ENCODE measurements at places on chromosomes 5 and 9.
A peak's percentile ranks its signal among the peaks of the same experiment; 100 is the strongest.

- peaks cover 6% of the 10 kb centered on the region for H3K36me3 ChIP-seq
- H3K4me1 ChIP-seq: no peaks in the 10 kb centered on the region
- no peak overlapping the region for H3K4me3 ChIP-seq
- no peaks in the 10 kb centered on the region for H3K27me3 ChIP-seq
Measured at GRCh38 chr5:33482335-33482734, 41.6 kb downstream of the TARS1 start.

DNA sequence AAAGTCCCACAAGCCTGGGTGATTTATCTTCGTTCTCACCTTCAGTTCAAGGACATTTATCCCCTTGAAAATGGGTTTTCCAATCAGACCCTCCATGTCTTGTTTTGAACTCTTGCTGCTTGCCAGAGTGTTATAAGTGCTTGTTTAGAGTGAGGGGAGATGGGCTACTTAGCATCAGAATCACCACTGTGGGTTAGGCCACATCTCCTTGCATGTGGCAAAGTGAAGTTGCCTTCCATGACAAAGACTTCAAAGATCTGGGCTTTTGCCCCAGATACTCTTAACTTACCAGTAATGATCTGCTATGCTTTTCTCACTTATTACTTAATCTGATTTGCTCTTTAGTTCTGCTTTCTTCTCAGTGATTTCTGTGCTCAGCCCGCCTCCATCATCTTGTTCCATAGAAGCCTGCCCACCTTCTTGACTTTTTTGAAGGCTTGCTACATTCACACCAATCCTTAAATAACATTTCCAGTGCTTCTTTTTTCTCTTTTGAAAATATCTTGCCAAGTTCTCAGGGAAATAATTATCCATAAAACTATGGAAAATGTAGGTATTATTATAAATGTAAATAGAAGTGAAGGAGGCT is 39.0 kb downstream of the GPR21 start:
- H3K27me3 ChIP-seq: no peaks in the 10 kb centered on the region
- H3K36me3 ChIP-seq: peaks cover 9% of the 10 kb centered on the region
- no peak overlapping the region for H3K27ac ChIP-seq
- no peak for DNase-seq
- H3K4me1 ChIP-seq: peaks cover 17% of the 10 kb centered on the region

GRCh38 chr9:89873801-89874200 is 269.0 kb downstream of the GADD45G start:
- no peaks in the 10 kb centered on the region for H3K4me1 ChIP-seq
- H3K27ac ChIP-seq: no peak overlapping the region
- DNase-seq: no peak
- no peak overlapping the region for H3K4me3 ChIP-seq
- peaks cover 6% of the 10 kb centered on the region for H3K27me3 ChIP-seq

DNA sequence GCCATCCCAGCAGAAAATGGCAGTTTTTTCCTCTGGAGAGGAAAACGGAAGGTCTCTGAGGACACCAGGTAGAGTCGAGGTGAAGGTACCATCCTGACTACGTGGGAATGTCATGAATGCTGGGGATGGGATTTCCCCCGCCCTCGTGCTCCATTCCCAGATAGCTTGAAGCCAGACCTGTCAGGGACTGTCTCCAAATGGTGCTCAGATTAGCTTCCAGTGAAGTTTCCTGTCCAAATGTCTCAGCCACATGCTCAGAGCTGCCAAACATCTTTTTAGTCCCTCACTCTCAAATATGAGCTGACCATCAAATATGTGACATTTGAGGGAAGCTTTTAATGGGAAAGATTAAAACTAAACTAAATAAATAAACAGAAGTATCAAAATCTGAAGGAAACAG is 7.6 kb upstream of the ANKRD34B start:
- no peaks in the 10 kb centered on the region for H3K36me3 ChIP-seq
- H3K27me3 ChIP-seq: peaks cover 19% of the 10 kb centered on the region
- no peaks in the 10 kb centered on the region for H3K4me1 ChIP-seq
- H3K4me3 ChIP-seq: no peak overlapping the region

GRCh38 chr9:128701227-128701854 is 962 bp upstream of the PKN3 start:
- no peak overlapping the region for H3K27ac ChIP-seq
- H3K4me1 ChIP-seq: no peaks in the 10 kb centered on the region
- DNase-seq: no peak

DNA sequence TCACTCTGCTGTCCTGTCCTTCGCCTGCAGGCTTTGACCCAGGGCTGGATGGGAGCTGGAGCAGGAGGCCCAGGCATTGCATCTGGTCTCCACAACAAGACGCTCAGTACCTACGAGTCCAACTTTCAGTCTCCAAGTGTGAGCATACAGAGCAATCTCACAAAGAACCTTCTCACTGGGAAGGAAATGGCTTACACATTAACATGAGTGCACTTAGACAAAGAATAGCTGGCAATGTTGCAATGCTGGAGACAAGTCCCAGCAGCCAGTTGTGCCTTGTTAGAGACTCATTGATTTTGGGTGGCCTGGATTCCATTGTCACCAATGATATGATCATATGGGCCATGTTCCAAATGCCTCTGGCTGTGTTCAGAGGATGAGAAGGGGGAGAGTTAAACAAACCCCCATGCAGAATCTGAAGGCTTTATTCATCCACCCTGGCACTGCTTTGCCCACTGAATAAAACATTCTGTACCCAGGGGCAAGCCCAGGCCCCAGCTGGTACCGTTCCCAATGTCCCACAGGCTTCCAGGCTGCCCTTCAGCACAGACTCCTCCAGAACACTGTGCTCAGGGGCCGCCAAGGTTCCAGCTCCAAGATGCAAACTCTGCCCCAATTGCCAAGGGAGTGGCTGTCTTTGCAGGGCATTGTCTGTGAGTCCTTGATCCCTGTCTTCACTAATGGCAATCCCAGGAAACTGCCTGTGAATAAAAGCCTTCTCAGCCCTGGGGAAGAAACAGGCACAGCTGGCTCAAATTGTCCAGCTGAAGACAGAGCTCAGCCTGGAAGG is 185.5 kb downstream of the HSD17B3 start:
- peaks cover 16% of the 10 kb centered on the region for H3K27me3 ChIP-seq
- peaks cover 25% of the 10 kb centered on the region for H3K4me1 ChIP-seq
- H3K27ac ChIP-seq: no peak overlapping the region
- no peaks in the 10 kb centered on the region for H3K36me3 ChIP-seq
- no peak for DNase-seq

- H3K4me1 ChIP-seq: no peaks in the 10 kb centered on the region
- peaks cover 11% of the 10 kb centered on the region for H3K27me3 ChIP-seq
- DNase-seq: no peak
- H3K4me3 ChIP-seq: no peak overlapping the region
- H3K36me3 ChIP-seq: no peaks in the 10 kb centered on the region
Measured at GRCh38 chr5:154118893-154119336, 71.6 kb upstream of the GALNT10 start.

GRCh38 chr9:80843028-80843427 is 846.3 kb downstream of the TLE1 start:
- H3K4me3 ChIP-seq: no peak overlapping the region
- no peak overlapping the region for H3K27ac ChIP-seq
- no peaks in the 10 kb centered on the region for H3K36me3 ChIP-seq
- H3K27me3 ChIP-seq: no peaks in the 10 kb centered on the region
- H3K4me1 ChIP-seq: no peaks in the 10 kb centered on the region
- DNase-seq: no peak

- no peak overlapping the region for H3K27ac ChIP-seq
- H3K36me3 ChIP-seq: no peaks in the 10 kb centered on the region
- DNase-seq: no peak
- no peaks in the 10 kb centered on the region for H3K4me1 ChIP-seq
- no peak overlapping the region for H3K4me3 ChIP-seq
- no peaks in the 10 kb centered on the region for H3K27me3 ChIP-seq
Measured at GRCh38 chr5:105684799-105685198, 1985.9 kb downstream of the EFNA5 start.

DNA sequence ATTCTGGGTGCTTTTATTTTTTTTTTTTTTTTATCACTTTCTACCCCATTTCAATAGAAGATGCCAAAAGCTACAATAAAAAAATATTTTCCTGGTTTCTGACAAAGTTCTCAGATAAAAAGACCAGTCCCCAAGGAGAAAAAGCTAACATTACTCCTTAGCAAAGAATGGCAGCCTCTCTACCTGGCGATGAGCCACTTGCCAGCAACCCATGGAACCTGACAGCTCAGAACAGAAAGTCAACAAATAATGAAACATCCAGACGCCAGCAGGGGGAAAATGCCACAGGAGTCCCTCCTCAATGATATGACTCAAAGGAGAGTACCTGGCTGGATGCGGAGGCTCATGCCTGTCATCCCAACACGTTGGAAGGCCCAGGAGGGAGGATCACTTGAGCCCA is 123.2 kb downstream of the MYO10 start:
- no peaks in the 10 kb centered on the region for H3K27me3 ChIP-seq
- no peak overlapping the region for H3K27ac ChIP-seq
- DNase-seq: no peak
- no peak overlapping the region for H3K4me3 ChIP-seq

- no peaks in the 10 kb centered on the region for H3K4me1 ChIP-seq
- no peak for DNase-seq
- H3K27me3 ChIP-seq: peaks cover 9% of the 10 kb centered on the region
Measured at GRCh38 chr9:76716085-76716672, 48.1 kb upstream of the PCA3 start.

DNA sequence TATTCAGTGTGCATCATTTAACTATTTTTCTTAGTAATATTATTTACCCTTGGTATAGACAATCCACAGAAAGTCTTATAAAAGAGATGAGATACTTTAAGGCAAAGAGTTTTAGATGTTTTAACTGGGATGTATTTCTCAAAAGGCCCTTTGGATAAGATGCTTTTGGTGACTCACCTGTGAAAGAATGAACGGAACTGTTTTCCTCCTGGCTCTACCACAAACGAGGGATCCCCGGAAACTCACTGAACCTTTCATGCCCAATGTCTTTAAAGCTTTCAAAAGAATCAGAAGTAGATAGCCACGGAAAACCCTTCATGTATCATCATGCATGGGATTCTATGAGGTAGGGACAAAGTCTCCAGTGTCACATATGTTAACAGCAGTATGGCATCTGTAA is 1.6 kb downstream of the ZNF782 start:
- H3K27ac ChIP-seq: no peak overlapping the region
- H3K27me3 ChIP-seq: peaks cover 21% of the 10 kb centered on the region
- DNase-seq: no peak
- H3K36me3 ChIP-seq: peaks cover 18% of the 10 kb centered on the region
- peak overlapping the region; percentile 100 for H3K4me3 ChIP-seq

DNA sequence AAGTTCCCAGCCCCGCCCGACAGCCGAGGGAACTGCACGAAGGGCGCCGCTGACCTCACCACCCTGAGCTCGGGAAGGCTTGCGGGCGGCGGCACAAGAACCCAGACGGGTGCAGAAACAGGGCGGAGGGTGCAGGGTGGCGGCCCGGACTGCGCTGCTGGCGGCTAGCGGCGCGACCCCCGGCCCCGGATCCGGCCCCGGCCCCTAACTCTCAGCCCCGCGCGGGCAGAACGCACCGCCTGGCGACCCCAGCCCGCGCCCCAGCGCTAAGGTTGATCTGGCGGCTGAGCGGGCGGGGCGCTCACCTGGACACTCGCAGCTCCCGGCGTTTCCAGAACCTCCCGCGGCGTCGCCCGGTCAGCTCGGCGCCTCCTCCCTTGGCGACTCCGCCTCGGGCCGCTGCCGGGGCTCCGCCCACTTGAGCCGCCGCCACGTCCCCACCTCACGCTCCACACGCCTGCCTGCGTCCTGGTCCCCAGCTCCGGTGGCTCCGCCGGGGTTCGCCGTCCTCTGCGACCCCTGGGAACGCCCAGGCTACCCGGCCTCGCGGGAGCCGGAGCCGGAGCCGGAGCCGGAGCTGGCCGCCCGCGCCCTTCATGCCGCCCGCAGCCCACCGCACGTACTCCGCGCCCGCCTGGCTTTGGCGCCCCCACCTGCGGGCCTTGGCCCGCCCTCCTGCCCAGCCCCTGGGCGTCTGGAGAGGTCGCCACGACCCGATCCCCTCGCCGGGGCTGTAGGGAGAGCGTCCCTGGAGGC is at the start of gene P4HA2:
P4HA2 (minus strand) TSS at position 369 of the 756 bp plus-strand sequence. CDS start 9,227 bp downstream, outside the sequence.
- peaks cover 31% of the 10 kb centered on the region for H3K36me3 ChIP-seq
- no peak within 1 kb of the TSS for H3K27ac ChIP-seq
- peak; percentile 52 for DNase-seq
- peaks cover 14% of the 10 kb centered on the region for H3K27me3 ChIP-seq
- H3K4me3 ChIP-seq: peak within 1 kb of the TSS; percentile 82

DNA sequence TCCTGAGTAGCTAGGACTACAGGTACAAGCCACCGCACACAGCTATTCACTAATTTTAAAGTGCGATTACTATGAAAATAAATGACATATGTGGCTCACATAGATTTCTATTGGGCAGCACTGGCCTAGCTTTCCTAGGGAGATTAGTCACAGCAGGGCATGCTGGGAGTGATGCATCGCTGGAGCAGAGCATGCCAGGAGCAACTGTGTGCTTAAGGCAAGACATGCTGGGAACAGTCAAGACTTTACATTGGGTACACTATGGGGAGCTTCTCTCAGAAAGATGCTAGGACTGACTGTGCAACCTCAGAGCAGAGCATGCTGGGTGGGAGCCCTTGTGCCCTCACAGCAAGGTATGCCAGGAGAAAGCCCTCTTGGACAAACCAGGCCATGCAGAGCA is 9.3 kb downstream of the ST6GALNAC6 start:
- H3K36me3 ChIP-seq: peaks cover 58% of the 10 kb centered on the region

GRCh38 chr5:134570886-134571285 is 45.4 kb downstream of the JADE2 start:
- DNase-seq: no peak
- no peak overlapping the region for H3K4me3 ChIP-seq
- peaks cover 24% of the 10 kb centered on the region for H3K4me1 ChIP-seq
- H3K27me3 ChIP-seq: no peaks in the 10 kb centered on the region

GRCh38 chr5:161585798-161586197 is 39.3 kb upstream of the GABRB2 start:
- no peak overlapping the region for H3K4me3 ChIP-seq
- DNase-seq: no peak
- no peak overlapping the region for H3K27ac ChIP-seq
- H3K27me3 ChIP-seq: no peaks in the 10 kb centered on the region
- H3K36me3 ChIP-seq: no peaks in the 10 kb centered on the region

DNA sequence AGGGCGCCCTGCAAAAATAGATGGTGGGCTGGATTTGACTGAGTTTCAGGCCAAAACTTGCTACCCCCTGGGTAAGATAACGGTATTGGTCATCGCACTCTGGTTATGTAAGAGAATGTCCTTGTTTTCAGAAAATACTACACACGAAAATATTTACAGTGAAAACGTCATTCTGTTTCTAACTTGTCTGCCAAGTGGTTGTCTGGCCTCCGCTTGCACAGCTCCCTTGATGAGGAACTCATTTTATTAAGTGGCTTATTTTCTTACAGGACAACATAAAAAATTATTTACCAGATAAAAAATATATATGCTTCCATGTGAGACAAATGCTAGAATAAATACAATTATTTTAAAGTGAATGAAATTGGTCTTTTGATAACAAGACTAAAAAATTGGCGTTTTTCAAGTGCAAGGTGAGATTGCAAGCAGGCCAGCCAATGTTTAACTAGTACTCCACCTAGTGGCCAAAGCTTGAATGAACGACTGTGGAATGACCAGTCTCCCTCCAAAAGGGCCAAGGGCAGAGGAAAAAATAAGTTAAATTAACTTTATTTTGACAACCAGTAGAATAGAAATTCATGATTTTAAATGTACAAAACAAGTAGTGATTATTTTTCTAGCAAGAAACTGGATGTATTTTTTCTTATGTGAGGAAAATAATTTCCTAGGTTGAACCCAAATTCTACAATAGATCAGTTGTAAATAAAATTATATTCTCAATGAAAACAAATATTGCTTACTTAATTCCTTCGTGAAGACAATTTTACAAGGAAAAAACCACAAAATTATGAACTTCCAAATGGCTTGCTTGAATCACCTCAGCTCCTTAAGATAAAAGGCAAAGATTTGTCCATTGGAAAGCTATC is 93.2 kb downstream of the ZFAND5 start:
- H3K27me3 ChIP-seq: peaks cover 15% of the 10 kb centered on the region
- no peak overlapping the region for H3K4me3 ChIP-seq
- no peaks in the 10 kb centered on the region for H3K4me1 ChIP-seq
- no peak overlapping the region for H3K27ac ChIP-seq
- H3K36me3 ChIP-seq: no peaks in the 10 kb centered on the region
- no peak for DNase-seq

Data from activated T-helper 1 cell treated with anti-CD3 and anti-CD28 coated beads, Interleukin-12 subunit alpha, Interleukin-12 subunit beta, Interleukin-2, Interleukin-4 antibody, amounts not matched to agents 30 ng/mL and 10 ng/mL and 1 ng/mL, durations not matched to agents 14 hours and 24 hours and 36 hours (primary cell).